ENCODE measurements at places on chromosomes 3 and 15. TPM values are rescaled to one million over a fixed set of nuclear protein-coding genes. Genes with fewer than 3 reads are reported as not detected.

The ITGA11 gene
- 1.9 TPM for total RNA-seq

The LARP6 gene
- 45.4 TPM for total RNA-seq

The CHRNA5 gene
- total RNA-seq, result 20.3 TPM

DNA sequence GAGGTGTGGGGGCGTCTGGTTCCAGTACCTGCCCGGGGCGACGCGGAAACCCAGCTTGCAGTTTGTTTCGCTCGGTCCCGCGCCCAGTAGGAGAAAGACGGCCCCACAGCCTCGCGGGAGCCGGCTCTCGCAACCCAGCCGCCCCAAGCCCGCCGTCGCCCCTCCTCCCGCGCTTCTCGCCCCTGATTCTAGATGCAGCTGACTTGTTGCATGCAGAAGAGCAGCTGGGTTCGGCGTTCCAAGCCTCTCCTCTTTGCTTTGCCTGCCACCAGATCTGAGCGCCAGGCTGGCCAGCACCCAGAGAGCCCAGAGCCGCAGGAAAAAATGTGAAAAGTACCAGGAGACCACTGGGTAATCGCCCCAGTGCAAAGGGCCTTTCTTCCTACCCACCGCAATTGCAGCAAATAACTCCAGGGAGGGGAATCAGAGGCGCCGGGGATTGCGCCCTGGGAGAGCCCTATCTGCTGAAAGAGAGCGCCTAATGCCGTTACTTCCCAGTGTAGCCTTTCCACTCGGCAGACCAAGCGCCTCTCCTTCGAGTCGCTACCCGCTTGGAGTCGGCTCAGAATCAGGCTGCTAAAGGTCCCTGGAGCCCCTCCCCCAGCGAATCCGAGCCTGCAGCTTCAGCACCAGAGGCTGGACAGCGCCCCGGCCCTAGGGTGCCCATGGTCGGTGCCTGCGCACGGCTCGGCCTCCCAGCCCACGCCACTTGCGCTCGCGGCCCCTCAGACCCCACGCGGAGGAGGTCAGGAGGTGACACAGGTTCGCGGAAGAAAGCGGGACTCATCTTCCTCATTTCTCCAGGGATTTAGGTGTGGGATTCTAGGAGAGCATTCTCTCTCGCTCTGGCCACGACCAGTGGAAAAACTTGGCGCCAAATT, 15.7 kb upstream of the AEN start:
- DNase-seq, result no peak

DNA sequence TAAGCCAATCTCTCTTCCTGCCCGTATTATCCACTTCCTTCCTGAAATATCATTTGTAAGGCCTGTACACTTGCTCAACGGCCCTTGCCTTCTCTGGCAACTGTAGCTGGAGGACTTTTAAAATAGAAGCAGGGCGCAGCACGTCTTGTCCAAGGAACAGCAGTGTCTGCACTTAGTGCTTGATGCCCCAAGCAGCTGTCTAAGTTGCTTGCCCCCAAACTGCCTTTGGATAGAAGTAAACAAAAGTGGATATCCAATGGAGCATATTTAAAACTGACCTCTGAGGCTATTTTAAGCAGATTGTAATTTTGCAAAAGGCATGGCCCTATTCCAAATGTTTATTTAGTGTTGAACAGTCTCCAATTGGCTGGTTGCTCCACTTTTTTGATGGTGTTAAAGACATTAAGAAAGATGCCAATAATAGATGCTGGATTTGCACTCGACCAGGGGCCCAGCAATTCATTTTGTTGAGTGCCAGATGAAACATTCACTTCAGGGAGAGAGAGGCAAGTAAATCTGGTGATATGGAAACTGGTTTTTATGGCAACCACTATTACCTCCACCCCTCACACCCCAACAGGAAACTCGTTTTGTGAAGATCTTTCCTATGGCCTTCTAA, 526.8 kb upstream of the TBL1XR1 start:
- DNase-seq, result no peak

Data from A172 (cell line).